ENCODE measurements at places on chromosomes 1 and 21.

DNA sequence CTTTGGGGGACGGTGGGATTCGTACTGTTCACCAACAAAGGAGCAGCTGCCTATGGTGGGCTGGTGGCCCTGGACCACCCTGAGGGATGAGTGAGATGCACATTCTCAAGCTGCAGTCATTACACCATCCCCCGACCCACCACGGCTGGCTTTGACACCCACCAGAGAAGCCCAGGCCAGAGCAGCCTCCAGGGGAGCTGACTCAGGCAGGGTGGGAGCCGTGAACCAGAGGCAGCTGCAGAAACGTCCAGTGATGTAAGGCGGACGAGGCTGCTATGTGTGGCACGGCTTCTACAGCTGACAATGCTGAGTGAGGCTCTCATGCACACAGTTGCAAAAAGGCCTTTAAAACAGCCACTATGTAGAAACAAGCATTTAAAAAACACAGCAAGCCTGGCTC is 40.1 kb downstream of the CHAF1B start:
- DNase-seq = no peak

DNA sequence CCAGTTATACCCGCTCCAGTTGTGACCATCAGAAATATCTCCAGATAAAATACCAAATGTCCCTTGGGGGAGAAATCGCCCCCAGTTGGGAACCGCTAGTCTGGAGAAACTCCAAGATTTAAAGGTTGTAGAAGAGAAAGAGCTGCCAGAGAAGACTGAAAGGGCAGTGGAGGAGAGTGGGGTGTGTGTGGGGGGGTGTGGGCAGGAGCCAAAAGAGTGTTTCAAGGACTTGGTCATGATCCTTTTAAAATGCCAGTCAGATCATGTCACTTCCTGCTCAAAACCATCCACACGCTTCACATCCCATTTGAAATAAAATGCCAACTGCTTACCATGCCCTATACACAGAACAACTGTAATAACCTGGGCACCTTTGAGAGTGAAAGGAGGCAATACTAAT is 3.4 kb upstream of the HEYL start:
- no peak for DNase-seq

- DNase-seq = peak; percentile 18
Measured at GRCh38 chr1:229378586-229379367, 35.9 kb upstream of the CCSAP start.

- no peak for DNase-seq
Measured at GRCh38 chr1:204377800-204378668, 18.3 kb upstream of the PLEKHA6 start.

GRCh38 chr1:40789661-40790430 is 6.3 kb downstream of the KCNQ4 start:
- DNase-seq = no peak

- DNase-seq = no peak
Measured at GRCh38 chr1:82979593-82980236, 1019.2 kb downstream of the TTLL7 start.

DNA sequence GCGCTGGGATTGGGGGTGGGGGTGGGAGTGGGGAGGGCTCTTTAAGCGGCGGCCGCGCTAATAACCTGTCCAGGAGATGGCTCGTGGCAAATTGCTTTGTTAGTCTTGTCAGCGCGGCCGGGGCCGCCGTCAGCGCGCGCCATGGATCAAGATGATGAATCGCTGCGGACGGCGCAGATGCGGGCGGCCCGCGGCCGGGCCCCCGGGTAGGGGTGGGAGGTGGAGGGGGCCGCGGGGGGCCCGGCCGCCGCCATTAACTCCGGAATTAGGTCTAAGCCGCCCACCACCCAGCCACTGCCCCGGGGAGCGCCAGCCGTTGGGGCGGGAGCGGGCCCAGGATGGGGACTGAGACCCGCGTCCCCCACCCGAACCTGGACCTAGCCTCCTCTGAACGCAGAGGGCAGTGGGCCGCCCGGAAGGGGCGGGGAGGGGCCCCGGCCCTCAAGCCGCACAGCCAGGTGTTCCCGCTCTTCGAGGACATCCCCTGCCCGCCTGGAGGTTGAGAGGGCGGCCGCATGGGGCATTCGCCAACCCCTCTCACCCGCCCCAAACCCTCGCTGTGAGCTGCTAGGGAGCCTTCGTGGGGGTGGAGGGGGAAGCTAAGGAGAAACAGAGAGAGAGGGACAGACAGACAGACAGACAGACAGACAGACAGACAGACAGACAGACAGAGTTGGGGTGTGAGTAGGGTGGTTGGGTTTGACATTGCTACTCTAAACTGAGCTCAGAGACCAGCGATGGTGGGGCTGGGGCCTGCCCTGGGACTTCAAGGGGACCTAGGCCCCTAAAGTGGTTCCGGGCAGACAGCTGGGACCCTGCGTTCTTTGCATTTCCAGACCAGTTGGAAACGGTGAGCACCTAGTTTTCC is 3.8 kb upstream of the DMBX1 start:
- no peak for DNase-seq

GRCh38 chr21:35079181-35079580 is 30.1 kb upstream of the RUNX1 start:
- no peak for DNase-seq

- DNase-seq = no peak
Measured at GRCh38 chr21:45975020-45975666, 6.4 kb upstream of the COL6A1 start.

All from K562 (cell line).